ENCODE measurements at places on chromosomes 2 and 18.

DNA sequence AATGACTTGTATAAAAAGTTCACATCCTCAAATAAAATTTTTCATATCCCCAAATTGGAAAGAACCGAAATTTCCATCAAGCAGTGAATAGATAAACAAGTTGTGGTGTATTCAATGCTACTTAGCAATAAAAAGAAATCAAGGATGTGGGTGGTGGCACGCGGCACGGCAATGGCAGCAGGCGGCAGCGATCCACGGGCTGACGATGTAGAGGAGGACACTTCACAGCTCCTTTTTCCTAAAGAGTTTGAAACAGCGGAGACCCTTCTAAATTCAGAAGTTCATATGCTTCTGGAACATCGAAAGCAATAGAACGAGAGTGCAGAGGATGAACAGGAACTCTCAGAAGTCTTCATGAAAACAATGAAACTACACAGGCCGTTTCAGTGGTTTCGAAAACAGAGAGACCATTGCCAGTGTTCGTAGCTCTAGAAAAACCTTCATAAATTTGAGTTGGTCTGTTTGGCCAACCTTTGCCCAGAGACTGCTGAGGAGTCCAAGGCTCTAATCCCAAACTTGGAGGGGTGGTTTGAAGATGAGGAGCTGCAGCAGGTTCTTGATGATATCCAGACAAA is 9.8 kb upstream of the IL36A start:
- DNase-seq, result no peak

- peak; percentile 60 for DNase-seq
Measured at GRCh38 chr2:190679813-190680591, 31.1 kb downstream of the NAB1 start.

DNA sequence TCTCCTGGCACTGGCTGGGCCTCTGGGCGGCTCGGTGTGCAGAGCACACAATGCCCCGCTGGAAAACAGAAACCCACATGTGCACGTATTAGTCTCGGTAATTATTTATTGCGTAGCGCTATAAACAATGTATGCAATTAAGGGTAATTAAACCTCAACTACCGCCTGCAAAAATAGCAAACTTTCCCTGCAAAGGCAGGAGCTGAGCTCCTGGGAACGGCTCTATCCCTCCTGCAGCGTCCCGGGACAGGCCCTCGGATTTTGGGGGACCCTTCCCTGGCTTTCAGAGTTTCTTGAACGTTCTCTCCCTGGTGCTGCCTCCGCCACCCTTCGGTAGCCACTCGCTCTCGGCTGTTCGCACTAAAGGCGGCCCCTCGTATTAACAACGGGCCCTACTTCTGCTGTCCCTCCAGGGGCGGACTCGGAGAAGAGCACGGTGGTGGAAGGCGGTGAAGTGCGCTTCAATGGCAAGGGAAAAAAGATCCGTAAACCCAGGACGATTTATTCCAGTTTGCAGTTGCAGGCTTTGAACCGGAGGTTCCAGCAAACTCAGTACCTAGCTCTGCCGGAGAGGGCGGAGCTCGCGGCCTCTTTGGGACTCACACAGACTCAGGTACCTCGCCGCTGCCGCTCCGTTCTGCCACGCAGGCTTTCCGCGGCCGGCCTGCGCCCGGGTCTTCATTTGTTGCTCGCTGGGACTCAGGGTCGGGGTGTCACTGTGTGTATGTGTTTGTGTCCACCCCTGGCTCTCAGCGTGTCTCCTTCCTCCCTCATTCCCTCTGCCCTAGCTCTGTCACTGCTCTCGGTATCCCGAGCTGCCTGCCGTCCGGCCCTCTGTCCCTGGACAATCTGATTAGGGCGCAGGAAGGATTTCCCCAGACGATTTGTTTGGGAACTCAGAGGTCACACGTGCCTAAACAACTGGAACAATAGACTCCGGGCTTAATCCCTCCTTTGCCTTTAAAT is 1.2 kb downstream of the DLX1 start:
- peak; percentile 61 for DNase-seq

- DNase-seq, result peak; percentile 43
Measured at GRCh38 chr2:27306573-27307286, 1.5 kb downstream of the UCN start.

- no peak for DNase-seq
Measured at GRCh38 chr2:135281379-135281778, 229.3 kb downstream of the RAB3GAP1 start.

- DNase-seq, result no peak
Measured at GRCh38 chr2:8656160-8656641, 25.7 kb upstream of the ID2 start.

GRCh38 chr2:225764346-225764745 is 364.8 kb downstream of the NYAP2 start:
- no peak for DNase-seq

GRCh38 chr18:3281456-3282400 is 19.8 kb downstream of the MYL12B start:
- DNase-seq, result no peak

- DNase-seq, result no peak
Measured at GRCh38 chr2:727071-727470, 49.9 kb upstream of the TMEM18 start.

- DNase-seq, result no peak
Measured at GRCh38 chr2:49053156-49053555, 101.2 kb downstream of the FSHR start.

- DNase-seq, result no peak
Measured at GRCh38 chr18:64620971-64621560, 472.2 kb upstream of the LINC00305 start.

Measured in D341Med (cell line).